Activated T-helper 1 cell treated with anti-CD3 and anti-CD28 coated beads, Interleukin-2, amount 50 U/mL, for 16 hours (primary cell): ENCODE measurements at places on chromosomes 1 and 21.

GRCh38 chr21:43361493-43362296 is 65.2 kb downstream of the SIK1 start:
- no peak for DNase-seq

DNA sequence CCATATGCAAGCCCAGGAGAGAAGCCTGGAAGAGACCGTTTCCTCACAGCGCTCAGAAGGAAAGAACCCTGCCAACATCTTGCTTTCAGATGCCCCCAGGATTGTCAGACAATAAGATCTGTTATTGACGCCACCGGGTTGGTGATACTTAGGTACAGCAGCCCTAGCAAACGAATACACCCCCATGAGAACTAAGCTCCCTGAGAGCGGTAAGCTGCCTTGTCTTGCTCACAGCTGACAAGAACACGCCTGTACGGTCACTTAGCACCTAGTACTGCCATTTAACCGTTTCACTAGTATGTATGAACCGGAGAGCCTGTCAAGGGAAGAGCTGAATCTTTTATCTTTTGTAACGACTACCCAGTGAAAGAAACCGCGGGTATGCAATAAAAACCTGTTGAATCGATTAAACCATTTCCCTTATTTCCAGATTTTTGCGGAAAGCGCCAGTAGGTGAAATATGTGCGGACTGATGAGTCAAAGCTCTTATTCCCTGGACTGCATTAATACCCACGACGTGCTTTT is 619 bp upstream of the ZBTB8B start:
- DNase-seq, result no peak

GRCh38 chr1:17329610-17330009 is 21.6 kb downstream of the PADI4 start:
- no peak for DNase-seq

GRCh38 chr1:157739229-157739901 is 37.6 kb downstream of the FCRL2 start:
- no peak for DNase-seq

DNA sequence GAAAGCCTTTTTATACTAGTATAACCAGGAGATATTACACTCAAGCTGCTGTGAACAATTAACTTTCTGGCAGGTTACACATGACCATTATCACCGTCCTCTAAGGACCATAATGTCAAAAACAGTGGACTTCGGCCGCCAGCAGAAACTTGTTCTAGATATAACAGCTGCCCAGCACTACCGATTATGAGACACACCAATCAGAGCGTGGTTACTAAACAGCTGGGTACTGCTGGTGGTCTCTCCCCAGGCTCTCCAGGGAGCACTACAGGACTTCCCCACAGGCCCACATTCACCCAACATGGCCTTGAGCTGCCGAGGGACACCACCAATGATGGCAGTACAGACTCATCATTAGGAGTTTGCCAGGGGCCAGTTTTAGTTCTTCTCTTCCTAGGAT is 57.9 kb upstream of the CTBS start:
- DNase-seq, result no peak

DNA sequence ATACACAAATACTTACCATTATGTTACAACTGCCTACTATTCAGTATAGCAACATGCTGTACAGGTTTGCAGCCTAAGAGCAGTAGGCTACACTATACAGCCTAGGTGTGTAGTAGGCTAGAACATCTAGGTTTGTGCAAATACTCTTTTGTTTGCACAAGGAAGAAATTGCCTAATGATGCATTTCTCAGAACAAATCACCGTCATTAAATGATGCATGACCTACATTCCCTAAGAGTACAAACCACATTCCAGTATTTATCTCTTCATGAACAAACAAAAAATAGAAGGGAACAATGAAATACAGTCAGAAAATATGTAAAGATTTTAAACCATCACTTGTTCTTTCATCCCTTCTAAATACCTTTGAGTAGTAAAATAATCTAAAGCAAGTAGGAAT is 109.7 kb upstream of the HP1BP3 start:
- DNase-seq, result no peak
